ENCODE measurements at places on chromosomes 2 and 18.

GRCh38 chr18:67400502-67401117 is 115.9 kb downstream of the DSEL start:
- DNase-seq, result no peak

DNA sequence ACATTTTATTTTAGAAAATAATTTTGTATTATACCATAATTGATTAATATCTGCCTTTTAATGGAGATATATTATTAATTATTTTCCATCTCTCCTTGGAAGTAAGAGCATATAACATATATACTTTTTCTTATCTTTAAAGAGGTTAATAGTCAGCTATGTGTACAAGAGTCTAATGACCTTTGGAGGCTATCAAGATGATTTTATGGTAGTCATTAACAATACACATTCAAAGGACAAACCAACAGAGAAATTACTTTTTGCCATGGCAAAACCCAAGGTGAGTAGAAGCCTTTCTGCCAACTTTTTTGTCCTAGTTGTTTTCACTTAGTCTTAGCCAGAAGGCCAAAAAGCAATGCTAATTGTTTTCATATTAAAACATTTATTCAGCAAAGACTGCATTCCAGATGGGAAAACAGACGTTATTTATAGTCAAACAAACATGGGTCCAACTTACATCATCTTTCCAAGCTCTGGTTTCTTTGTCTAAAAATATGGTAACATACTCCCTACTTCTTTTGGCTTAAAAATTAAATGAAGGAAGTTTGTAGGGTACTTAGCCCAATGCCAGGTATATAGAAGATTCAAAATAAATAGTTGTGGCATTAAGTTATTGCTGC is 9.6 kb upstream of the DYNC2LI1 start:
- DNase-seq, result no peak

GRCh38 chr2:199105826-199106225 is 351.9 kb downstream of the SATB2 start:
- no peak for DNase-seq

DNA sequence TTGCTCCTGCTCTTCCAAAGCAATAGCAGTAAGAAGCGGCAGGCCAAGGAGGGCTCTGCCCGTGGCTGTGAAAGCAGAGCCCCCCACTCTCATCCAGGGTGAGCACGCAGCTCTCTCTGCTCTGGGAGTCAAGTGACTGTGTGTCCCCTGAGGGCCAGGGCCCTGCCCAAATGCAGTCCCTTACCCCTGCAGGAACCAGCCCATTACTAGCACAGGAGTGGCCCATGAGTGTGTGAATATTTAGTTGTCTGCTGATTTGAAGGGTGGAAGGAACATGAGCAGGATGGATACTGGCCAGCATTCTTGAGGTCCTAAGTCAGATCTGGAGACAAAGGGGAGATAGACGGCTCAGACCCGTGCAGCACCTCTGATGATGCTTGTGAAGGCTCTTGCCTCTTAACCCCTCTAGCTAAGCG is 69.7 kb upstream of the FOSL2 start:
- DNase-seq, result no peak

DNA sequence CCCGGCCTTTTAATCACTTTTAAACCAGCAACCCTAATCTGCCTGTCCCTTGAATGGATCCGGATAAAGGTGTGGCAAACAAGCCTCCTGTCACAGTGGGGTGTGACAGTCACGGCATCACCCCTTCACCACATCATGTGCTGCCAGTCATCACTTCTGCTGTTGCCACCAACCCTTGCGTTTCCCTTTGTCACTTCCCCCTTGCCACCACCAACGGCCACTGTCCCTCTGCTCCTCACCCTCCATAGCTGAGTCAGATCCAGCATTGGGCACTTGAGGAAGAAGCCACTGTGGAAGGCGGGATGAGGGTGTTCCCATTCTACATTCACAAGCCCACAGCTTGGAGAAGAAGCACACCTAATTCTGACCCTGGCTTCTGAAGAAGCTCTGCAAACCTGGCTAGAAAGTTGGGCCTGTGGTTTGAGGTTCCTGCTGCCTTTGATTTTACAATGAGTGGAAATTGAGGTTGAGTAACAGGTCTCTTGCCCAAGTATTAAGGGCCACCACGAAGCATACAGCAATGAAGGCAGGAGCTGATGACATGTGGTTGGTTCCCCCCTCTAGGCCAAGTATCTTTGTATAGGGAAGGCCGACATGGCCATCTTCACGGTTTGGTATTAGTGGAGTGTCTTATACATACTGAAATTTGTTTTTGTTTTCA is 22.9 kb upstream of the DARS1 start:
- DNase-seq, result no peak

- no peak for DNase-seq
These were observed 59.8 kb downstream of the GYPC start for GRCh38 chr2:126715576-126716406.

Measured in non-pigmented ciliary epithelial cell (primary cell).